ENCODE measurements at places on chromosomes 6 and 20.

DNA sequence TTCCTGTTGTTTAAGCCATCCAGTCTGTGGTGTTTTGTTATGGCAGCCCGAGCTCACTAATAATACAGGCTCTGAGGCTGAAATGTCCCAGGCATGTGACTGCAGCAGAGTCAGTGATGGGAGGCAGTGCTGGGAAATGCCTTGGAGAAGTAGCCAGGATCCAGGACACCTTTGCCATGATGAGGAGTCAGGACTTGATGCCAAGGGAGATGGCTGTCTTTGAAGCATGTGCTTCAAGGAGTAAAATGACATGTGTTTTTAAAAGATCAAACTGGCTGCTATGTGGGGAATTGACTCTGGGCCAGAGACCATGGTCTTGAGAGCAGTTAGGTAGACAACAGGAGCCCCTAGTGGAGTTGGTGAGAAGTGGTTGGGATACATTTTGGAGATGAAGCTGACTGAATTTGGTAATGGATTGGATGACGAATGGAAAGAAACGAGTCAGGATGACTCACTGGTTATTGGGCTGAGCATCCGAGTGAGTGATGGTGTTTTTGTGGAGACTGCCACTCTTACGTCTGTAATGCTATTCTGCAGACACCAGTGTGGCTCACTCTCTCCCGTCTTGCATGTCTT, 322.2 kb downstream of the PLCB1 start:
- no peak for DNase-seq

GRCh38 chr20:43536817-43537440, 21.9 kb upstream of the SGK2 start:
- no peak for DNase-seq

GRCh38 chr6:121093928-121094327, 240.4 kb downstream of the TBC1D32 start:
- DNase-seq = no peak

GRCh38 chr20:20017844-20018185, 653 bp downstream of the NAA20 start:
- no peak for DNase-seq

DNA sequence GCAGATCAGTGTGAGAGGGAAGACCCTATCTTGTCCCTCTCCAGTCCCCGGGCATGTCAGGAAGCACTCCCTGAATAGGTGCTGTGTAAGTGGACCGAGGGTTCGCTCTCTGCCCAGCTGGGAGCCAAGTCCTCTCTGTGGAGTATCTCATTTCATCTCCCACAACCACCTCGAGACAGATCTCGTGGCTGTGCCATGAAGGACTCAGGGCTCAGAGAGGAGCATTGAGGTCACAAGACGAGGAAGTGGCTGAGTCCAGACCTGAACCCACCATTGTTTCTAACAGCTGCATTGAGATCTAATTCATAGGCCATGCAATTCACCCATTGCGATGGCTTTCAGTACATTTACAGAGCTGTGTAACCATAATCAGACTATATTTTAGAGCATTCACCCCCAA, 34.7 kb upstream of the STX16 start:
- DNase-seq = no peak

GRCh38 chr6:43712579-43712978, 25.0 kb upstream of the MRPS18A start:
- DNase-seq = no peak

- no peak for DNase-seq
Measured at GRCh38 chr6:40298207-40298606, 289.0 kb downstream of the LRFN2 start.

DNA sequence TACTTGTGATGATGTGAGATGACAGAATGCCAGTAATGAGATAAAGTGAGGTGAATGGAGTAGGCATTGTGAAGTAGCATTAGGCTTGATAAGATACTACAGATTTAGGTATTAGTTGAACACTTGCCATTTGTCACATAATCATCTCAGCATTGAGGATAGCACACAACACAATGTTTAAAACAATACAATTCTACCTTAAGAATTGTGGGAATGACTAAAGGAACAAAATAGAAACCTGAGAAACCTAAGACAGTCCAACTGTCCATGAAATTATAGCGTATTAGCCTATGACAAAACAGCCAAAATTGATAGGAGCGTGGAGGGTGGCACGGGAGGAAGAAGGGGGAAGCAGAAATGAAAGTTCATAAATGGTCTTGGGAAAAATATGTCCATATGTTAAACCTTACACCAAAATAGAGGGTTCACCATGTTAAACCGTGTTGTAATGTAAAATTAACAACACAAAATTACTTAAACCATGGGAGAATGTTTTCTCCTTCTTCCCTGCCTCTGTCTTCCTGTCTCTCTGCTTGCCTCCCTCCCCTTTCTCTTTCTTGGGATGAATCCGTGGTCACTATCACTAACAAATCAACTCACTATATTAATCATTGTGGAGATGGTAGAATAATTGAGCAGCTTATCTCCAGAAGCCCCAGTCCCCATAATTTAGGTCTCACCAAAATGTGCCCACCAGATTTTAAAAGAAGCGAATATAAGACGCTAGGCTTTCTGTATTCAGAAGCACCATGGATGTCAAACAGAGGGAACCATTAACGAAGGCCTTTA, 33.0 kb upstream of the HFE start:
- no peak for DNase-seq

DNA sequence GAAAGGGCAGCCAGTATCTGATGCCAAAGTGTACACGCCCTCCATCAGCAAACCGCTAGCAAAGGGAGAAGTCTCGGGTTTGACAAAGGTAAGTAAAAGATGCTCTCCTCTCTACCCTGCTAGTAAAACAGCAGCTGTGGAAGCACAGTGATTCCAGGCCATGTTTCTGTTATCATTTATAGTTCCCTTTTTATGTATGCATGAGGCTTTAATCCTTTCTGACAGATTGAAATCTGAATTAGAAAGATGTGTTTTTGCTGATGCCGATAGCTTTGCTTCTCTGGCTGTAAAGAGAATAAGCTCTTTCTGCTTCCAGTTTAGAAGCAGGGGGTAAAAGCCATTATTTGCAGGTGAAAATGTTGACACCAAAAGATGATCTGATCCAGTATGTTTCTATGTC, 392.4 kb upstream of the SOX4 start:
- DNase-seq = no peak

- no peak for DNase-seq
Measured at GRCh38 chr6:155077784-155078183, 82.7 kb downstream of the TIAM2 start.

DNA sequence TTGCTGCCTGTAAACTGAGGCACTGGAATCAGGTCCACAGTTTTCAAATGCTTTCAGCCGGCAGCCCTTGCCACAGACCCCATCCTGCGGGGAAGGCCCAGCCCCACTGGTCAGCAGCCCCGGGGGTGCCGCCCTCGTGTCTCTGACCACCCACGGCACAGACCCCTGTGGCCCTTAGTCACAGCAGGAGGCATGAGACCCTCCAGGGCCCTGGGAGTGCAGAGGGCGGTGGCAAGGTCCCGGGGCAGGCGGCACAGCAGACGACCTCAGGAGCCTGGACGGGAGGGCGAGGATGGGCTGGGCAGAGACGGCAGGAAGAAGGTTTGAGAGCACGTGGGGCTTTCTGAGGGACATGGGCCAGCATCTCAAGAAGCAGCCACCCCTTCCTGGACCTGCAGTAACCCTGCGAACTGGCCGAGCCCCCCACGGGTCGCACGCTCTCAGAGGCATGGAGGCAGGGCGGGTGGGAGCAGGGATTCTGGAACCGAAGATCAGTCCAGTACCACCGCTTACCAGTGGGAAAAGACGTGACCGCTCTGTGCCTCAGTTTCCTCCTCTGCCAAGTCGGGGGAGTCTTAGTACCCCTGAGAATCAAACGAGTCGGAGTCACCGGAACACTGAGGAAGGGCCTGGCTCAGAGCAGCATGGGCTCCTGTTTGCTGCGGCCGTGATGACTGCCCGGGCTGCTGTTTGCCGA, 140.7 kb downstream of the TAF4 start:
- no peak for DNase-seq

DNA sequence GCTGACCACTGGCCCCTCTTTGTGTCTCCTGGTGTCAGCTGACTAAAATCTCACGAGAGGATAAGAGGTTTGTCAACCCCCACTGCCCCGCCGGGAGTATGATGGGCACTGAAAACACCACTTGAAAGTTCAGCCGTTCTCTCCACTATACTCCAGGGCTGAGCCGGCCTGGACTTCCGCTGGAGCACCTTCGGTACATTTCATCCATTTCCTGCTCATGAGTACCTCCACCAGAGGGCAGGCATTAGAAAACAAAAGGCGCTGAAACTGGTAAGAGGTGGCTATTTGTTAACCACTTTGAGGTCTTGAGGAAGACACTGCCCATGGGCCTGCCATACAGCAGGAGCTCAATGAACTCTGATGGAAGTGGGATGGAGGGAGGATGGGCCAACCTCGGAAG, 17.9 kb upstream of the ANKRD60 start:
- DNase-seq = no peak

DNA sequence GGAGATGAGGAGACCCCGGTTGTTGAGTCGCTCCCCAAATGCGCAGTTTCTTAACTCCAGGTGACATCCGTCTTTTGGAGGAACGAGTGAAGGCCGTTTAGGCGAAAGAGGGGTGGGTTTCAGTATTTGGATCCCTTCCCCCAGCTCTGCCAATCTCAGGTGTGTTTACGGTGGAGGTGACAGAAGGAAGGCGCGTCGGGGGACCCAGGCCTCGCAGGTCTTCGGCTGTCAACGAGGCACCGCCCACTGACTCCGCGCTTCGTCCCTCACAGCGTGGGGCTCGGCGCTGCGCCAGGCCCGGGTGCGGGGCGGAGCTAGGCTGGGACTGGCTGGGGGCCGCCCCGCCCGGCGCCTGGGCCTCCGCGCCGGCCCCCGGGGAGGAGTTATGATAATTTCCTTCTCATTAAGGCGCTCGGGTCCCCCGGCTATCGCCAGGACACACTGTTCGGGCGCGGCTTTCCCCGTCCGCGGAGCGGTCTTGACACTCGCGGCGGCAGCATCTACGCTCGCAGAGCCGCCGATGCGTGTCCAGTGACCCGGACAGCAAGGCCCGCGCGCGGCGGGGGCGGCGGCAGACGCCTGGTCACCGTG, at the start of gene TFAP2C:
Gene TFAP2C (plus strand): TSS at position 434 of the 591 bp plus-strand sequence. CDS start 239 bp downstream, outside the sequence.
- no peak for DNase-seq

DNA sequence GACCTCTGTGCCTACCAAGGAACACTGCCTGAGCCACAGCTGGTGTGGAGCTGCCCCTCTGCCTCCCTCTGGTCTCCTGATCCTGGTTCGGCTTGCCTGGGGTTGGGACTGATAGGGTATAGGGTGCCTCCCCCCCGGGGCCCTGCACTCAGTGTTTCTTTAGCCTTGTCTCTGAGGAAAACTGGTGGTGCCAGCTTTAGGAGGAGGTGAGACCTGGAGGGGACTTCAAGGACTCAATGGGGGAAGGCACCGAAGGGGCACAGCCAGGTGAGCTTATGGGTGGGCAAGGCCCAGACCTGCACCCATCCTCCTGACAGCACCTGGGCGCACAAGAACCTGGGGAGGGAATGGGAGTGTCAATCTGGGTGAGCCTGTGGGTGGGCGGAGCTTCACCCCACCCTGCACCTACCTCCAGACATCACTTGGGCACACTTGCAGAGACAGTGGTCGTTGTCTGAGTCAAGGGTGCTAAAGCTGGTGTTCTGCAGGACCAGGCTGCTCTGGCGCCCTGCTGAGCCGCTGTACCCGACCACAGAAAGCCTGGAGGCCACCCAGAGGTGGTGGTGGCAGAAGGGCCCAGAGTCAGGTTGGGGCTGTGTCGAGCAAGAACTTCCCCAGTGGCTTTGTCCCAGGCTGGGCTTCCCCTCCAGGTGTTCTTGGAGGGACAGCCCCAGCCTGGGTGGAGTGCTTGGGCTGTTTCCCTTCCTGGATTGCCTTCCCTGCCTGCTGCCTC, 40.5 kb downstream of the FAM110A start:
- no peak for DNase-seq

- DNase-seq = no peak
Measured at GRCh38 chr6:131858765-131859415, 51.1 kb downstream of the ENPP1 start.

DNA sequence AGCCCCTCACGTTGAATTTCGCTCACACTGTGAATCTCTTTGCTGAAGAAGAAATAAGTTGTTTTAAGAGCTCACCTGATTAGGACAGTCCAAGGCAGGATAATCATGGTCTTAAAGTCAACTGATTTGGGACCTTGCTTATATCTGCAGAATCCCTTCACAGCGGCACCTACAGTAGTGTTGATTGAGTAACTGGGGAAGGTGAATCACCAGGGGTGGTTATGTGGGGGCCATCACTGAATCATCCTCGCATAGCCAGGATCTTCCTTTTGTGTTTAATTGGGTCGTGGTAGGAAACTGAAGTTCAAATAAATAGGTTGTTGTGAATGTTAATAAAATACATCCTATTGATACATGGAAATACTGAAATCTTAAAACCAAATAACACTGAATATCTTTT, 20.2 kb upstream of the MICA start:
- DNase-seq = no peak

- DNase-seq = no peak
Measured at GRCh38 chr6:37738216-37738615, 40.5 kb upstream of the MDGA1 start.

DNA sequence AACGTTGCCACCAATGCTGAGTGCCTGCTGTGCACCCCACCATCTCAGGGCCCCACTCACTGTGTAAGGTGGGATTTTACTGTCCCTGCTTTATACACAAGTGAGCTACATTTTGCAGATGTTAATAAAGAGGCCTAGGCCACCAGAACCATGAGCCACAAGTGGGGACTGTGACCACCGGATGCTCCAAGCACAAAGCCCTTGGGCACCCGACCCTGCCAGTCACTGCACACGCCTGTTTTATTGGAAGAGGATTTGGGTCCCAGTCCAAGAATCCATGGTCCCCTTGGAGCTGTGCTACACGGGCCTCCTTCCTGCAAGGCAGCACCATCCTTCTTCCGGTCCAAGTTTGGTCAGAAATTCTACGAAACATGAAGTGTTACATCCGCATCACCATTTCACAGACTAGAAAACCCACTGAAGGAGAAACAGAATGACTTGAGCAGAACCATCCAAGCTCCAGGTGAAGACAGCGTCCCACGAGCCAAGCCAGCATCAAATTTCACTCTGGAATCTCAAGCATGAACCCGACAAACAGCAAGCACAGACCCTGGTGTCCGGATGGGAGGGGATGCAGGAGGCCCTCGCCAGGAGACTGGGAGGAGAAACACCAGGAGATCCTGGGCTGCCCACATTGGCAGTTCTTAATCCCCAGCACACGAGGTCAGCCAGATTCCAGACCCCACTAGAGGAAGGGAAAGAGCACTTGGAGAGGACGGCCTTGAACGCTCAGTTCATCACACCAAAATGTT, 226.9 kb downstream of the DLL1 start:
- DNase-seq = no peak

GRCh38 chr20:47338131-47338628, 18.3 kb downstream of the ZMYND8 start:
- DNase-seq = no peak

GRCh38 chr6:79808921-79809320, 138.4 kb downstream of the ELOVL4 start:
- DNase-seq = no peak

DNA sequence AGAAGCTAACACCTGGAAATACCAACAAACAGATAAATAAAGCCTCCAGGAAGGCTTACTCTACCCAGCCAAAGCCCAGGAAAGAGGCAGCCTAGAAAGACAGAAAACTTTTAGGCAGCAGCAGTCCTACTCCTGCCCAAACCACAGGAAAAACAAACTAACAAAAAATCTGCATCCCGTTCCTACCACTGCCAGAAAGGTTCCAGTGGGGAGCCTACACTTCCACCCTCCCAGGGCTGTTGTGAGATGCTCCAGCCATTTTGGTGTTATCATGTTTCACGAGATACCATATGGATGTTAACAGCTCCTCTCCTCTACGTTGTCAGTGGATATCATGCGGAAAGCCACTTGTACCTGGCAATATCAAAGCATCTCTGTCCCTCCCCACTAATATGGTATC, 336.7 kb upstream of the PRND start:
- no peak for DNase-seq

GRCh38 chr6:144064402-144065212, 30.8 kb downstream of the SF3B5 start:
- no peak for DNase-seq

All from nucleus accumbens (tissue), 56 donors.